Breast epithelium (tissue), 4 donors: ENCODE measurements at places on chromosomes 3 and 15.
A peak's percentile ranks its signal among the peaks of the same experiment; 100 is the strongest.

- DNase-seq = no peak
Measured at GRCh38 chr3:184328516-184328915, 8.9 kb upstream of the FAM131A start.

GRCh38 chr15:71811752-71812735 lies 1.7 kb downstream of the NR2E3 start:
- no peak for DNase-seq

DNA sequence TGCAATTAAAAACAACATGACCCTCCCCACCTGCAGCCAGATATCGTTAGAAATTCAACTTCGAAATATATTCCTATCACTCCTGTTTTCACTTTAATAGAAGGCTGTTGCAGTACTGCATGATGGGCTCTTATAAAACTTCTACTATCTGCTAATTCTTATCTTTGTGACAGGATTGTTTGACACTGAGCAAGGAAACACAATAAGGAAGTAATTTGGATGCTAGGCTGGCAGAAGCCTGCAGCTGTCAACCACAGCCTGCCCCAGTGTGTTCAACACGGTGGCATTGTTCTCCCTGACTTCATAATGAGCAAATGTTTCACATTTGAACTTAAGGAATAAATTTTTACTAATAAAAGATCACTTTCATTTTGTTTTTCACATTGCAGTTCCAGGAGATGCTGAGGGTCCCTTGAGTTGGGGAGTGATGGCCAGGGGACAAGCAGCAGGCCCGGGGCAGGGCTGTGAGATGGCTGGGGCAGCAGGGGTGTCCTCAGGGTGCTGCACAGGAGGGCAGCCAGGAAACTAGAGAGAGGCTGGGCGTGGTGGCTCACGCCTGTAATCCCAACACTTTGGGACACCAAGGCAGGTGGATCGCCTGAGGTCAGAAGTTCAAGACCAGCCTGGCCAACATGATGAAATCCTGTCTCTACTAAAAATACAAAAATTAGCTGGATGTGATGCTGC lies 64.8 kb upstream of the SEC61A1 start:
- no peak for DNase-seq

DNA sequence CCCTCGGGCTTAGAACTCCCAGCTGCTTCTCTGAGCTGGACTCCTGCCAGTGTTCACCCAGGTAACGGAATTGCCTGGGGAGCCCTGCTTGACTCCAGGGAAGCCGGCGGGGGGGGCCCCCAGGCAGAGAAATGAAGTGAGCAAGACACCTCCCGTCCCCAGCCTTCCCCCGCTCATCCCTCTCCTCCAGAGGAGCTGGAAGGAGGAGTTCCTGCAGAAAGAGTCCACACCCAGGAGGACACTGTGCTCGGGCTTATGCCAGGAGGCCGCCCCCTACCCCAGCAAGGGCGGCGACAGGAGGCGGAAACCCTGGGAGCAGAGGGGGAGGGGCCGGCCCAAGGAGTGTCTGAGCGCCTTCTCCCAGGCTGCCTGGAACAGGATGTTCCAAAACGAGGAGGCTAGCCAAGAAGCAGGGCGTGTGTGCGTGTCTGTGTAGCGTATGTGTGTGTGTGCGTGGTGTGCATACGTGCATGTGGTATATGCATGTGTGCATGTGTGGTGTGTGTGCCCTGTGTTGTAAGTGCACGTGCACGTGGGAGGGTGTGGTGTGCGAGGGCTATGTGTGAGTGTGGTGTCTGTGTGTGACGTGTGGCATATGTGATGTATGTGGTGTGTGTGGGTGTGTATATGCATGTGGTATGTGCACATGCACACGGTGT lies 511.3 kb downstream of the SHQ1 start:
- peak; percentile 80 for DNase-seq

DNA sequence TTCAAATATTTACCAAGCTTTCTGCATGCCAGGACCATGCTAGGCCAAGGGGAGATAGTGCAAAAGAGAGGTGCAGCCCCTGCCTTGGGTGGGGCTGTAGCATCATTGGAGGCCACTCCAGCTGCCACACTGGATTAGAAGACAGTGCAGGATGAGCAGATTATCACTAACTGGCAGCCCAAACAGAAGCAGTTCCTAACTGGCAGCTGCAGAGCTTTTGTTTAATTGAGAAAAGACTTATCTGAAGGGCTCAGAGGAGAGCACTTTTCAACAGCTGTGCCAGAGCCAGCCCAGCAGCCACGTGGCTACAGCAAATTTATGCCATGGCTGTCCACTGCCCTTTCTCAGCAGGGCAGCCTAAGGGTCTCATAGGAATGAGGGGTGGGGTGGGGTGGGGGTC lies 13.5 kb upstream of the ACSBG1 start:
- DNase-seq = peak; percentile 0

DNA sequence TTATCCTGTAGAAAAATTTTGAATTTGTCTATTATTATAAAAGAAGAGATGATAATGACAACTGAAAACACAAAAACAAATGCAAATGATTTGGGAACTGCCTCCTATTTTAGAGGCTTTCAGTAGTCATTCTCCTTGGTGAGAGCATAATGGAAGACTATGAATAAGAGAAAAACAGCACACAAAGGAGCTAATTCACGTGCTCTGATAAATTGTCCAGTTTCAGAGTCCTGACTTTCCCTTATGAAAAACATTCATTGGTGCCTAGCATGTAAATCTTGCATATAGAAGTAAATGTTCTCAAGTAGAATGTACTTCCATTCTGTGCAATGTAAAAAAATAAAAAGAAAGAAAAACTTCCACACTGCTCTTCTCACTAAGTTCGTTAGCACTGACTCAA lies 206.1 kb downstream of the IL5RA start:
- DNase-seq = no peak

- no peak for DNase-seq
Measured at GRCh38 chr3:73432023-73432705, 192.6 kb downstream of the PDZRN3 start.
